ENCODE measurements at places on chromosomes 7 and 10. TPM values are rescaled to one million over a fixed set of nuclear protein-coding genes. Genes with fewer than 3 reads are reported as not detected.

Gene SPDYE1
- total RNA-seq = 0.18 TPM

DNA sequence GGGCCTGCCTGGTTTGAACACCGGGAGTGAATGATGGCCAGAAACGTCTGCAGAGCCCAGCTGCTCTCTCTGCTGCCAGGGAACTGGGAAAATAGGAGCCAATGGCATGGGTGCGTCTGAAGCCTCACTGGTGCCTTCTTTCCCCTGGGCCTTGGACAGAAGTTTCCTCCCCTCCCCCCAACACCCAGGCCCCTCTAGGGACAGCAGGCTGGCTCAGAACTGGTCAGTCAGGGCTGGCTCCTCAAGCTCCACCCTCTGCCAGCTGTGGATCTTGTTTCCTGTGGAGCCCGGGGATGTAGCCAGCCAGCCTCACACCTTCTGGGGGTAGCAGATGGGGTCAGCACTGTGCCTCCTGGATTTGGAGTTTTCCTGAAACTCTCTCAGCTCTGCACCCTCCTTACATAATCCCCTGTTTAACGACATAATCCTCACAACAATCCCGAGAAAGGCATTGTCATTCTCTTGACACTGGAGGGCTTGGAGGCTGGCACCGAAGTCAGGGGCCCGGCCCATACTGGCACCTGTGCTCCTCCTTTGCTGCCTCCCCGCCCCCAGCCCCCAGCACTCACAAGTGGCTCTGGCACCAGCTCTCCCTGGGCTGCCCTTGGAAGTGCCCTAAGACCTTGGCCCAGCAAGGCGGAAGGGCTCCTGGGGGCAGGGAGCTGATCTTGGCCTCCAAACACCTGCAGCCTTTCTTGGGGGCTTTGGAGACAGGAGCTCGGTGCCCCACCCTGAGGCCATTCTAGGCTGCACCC is 5.7 kb downstream of the LDB3 start:
- no peaks in the 10 kb centered on the region for H3K36me3 ChIP-seq
- no peaks in the 10 kb centered on the region for H3K27me3 ChIP-seq
- no peak for DNase-seq
- no peak overlapping the region for H3K4me3 ChIP-seq

- no peaks in the 10 kb centered on the region for H3K4me1 ChIP-seq
- H3K27ac ChIP-seq = no peak overlapping the region
- H3K36me3 ChIP-seq = no peaks in the 10 kb centered on the region
- DNase-seq = no peak
- no peaks in the 10 kb centered on the region for H3K27me3 ChIP-seq
Measured at GRCh38 chr7:23404546-23405239, 65.6 kb downstream of the IGF2BP3 start.

GRCh38 chr10:61329854-61330253 is 123.3 kb downstream of the TMEM26 start:
- H3K27ac ChIP-seq = no peak overlapping the region
- DNase-seq = no peak
- H3K36me3 ChIP-seq = no peaks in the 10 kb centered on the region
- H3K27me3 ChIP-seq = no peaks in the 10 kb centered on the region
- H3K4me3 ChIP-seq = no peak overlapping the region
- H3K4me1 ChIP-seq = no peaks in the 10 kb centered on the region

- DNase-seq = no peak
- H3K36me3 ChIP-seq = no peaks in the 10 kb centered on the region
- H3K27me3 ChIP-seq = no peaks in the 10 kb centered on the region
- no peak overlapping the region for H3K4me3 ChIP-seq
Measured at GRCh38 chr7:156157409-156158012, 345.2 kb upstream of the SHH start.

DNA sequence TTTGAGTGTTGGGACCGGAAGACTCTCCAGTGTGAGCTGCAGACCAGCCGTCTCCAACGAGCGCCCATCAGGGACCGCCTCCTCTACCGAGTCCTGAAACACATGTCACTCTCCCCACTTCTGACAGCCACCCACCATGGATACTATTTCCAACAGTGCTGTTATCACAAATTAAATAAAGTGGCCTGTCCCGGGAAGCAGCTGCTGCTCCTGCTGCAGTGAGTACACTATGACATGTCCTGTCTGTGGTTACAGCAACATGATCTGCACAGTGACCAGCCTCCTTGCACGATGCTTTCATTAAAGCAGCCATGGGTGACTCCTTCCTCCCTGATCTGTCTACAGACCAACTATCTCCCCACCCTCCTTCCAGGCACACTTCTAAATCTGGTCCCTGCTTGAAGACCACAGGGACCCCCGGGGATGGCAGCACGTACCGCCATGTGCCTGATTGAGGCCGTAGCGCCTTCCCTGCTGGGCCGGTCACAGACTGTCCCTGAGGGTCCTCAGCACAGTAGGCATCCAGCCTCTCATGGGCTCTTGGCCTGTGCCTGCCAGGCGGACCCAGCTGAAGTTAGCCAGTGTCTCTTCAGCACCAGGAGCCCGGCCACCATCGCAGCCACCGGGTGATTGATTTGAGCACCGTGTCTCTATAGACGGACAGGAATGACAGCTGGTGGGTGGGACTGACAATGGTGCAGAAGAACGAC is 58.8 kb downstream of the TCERG1L start:
- H3K36me3 ChIP-seq = no peaks in the 10 kb centered on the region
- H3K4me3 ChIP-seq = no peak overlapping the region
- H3K4me1 ChIP-seq = no peaks in the 10 kb centered on the region
- no peak overlapping the region for H3K27ac ChIP-seq
- DNase-seq = no peak
- no peaks in the 10 kb centered on the region for H3K27me3 ChIP-seq

DNA sequence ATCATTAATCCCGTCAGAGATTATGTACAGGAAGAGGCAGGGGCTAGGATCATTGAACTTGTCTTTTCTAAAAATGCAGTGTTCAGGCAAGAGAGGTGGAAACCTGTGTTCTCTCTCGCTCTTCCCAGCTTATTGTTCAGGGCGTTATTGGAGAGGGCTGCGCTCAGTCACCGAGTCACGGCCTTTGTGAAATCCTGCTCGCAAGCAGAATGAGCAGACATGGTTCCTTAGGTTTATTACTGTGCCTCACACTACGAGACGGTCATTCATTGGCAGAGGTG is 631 bp upstream of the PRKRIP1 start:
- H3K27me3 ChIP-seq = no peaks in the 10 kb centered on the region
- peaks cover 22% of the 10 kb centered on the region for H3K4me1 ChIP-seq
- peak overlapping the region; percentile 59 for H3K27ac ChIP-seq
- H3K4me3 ChIP-seq = peak overlapping the region; percentile 82
- DNase-seq = no peak

- H3K4me3 ChIP-seq = no peak overlapping the region
- no peaks in the 10 kb centered on the region for H3K36me3 ChIP-seq
- H3K27ac ChIP-seq = no peak overlapping the region
- H3K4me1 ChIP-seq = no peaks in the 10 kb centered on the region
- no peak for DNase-seq
- H3K27me3 ChIP-seq = no peaks in the 10 kb centered on the region
Measured at GRCh38 chr7:137753067-137753466, 93.7 kb downstream of the DGKI start.

Gene SKIDA1
- not detected for total RNA-seq

DNA sequence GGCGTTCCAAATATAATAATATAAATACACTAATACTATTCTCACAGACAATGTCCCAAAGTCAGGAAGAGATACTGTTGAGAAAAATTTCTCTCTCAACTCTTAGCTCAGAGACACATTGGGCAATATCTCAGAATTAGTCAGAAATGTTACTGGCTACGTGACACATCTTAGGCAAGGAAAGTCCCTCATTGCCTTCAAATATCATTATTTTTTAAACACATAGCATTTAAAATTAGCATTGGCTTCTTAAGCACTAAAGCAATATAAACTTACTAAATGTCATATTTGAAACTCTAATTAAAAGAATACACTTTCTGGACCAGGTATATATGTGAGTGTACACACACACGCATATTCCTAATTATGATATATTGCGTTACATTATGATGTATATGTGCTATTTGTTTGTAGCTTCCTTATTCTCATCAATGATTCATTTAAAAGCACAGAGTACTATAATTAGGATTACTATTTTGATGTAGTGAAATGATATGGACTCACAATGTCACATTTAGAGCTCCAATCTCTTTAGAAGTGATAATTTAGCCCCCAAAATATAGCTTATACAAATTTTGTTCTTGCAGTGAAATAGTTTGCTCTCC is 255.8 kb downstream of the TWIST1 start:
- no peaks in the 10 kb centered on the region for H3K27me3 ChIP-seq
- DNase-seq = no peak
- no peak overlapping the region for H3K4me3 ChIP-seq
- no peak overlapping the region for H3K27ac ChIP-seq

- DNase-seq = no peak
- H3K27ac ChIP-seq = no peak overlapping the region
- H3K27me3 ChIP-seq = no peaks in the 10 kb centered on the region
- no peaks in the 10 kb centered on the region for H3K36me3 ChIP-seq
- no peak overlapping the region for H3K4me3 ChIP-seq
- no peaks in the 10 kb centered on the region for H3K4me1 ChIP-seq
Measured at GRCh38 chr10:116430288-116430687, 2.6 kb downstream of the PNLIPRP3 start.

Gene CHN2
- total RNA-seq = 40.6 TPM

Gene ZCCHC24
- total RNA-seq = 4.0 TPM

DNA sequence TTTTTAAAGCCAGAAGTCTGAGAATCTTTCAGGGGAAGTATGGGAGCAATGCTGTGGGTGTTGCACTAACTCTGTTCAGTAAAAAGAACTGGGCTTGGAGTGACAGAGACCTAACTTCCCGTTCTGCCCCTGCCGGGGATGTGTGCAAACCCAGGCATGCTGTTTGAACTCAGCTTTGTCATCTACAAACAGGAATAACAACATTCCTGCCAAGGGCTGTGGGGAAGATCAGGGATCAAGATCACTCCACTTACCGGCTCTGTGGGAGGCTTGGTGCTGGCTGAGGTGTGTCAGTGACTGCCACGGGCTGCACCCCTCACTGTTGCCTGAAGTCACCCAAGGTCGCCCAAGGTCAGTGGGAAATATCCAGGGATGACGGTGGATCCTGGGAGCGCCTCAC is 23.1 kb upstream of the DRGX start:
- DNase-seq = no peak
- H3K4me1 ChIP-seq = no peaks in the 10 kb centered on the region
- no peak overlapping the region for H3K4me3 ChIP-seq
- H3K36me3 ChIP-seq = no peaks in the 10 kb centered on the region

DNA sequence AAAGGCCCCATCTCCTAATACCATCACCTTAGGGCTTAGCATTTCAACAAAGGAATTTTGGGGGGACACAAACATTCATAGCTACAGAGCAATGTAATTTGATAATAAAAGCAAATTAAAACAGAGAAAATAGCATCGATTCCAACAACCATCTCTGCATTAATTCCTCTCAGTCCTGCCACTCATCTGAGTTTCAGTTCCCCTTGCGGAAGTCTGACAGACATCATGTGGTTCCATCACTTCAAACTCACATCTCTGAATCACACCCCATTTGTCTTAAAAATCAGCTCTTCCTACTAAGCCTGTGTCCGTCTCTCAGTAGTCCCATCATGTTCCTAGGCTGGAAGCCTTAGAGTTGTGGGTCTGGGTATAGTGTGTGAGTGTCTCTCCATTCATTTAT is 3.6 kb downstream of the ADCK2 start:
- no peaks in the 10 kb centered on the region for H3K27me3 ChIP-seq
- DNase-seq = no peak
- peaks cover 31% of the 10 kb centered on the region for H3K4me1 ChIP-seq
- H3K4me3 ChIP-seq = no peak overlapping the region
- H3K36me3 ChIP-seq = peaks cover 11% of the 10 kb centered on the region

DNA sequence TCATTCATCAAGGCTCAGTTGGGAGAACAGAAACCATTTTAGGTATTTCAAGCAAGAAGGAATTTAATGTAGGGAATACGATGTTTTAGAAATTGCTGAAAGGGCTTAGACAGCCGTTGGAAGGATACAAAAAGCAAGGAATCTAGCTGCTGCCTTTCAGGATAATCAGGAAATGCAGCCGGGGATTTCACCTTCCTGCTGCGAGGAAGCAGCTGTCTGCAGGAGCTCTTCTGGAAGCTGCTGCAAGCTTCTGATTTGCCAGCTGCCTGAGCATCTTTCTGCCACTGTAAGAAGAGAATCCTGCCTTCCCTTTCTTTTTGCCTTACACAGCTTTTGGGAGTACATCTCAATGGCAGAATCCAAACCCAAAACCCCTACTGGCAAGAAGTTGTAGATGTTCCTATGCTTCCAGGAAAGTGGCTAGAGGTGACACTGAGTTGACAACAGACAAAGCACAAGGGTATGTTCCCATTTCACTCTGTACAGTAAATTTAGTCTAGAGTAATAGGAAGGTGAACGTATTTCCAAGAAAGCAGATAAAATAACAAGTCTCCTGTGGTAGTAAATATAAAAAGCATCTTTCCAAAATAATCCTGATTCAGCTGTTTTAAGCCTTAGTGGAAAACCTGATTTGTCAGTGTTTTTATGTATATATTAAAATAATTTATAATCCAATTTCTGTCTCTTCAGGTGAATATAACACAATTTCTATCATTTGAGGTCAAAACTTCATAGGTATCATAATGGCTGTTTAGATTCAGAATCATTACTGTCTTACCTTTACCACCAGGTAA is 148.4 kb upstream of the LRGUK start:
- no peaks in the 10 kb centered on the region for H3K4me1 ChIP-seq
- H3K27me3 ChIP-seq = no peaks in the 10 kb centered on the region
- no peak overlapping the region for H3K27ac ChIP-seq
- H3K4me3 ChIP-seq = no peak overlapping the region
- no peak for DNase-seq
- H3K36me3 ChIP-seq = no peaks in the 10 kb centered on the region

- no peaks in the 10 kb centered on the region for H3K36me3 ChIP-seq
- H3K4me3 ChIP-seq = no peak overlapping the region
- peaks cover 20% of the 10 kb centered on the region for H3K4me1 ChIP-seq
- no peak overlapping the region for H3K27ac ChIP-seq
Measured at GRCh38 chr10:100735337-100736143, 9.8 kb upstream of the PAX2 start.

DNA sequence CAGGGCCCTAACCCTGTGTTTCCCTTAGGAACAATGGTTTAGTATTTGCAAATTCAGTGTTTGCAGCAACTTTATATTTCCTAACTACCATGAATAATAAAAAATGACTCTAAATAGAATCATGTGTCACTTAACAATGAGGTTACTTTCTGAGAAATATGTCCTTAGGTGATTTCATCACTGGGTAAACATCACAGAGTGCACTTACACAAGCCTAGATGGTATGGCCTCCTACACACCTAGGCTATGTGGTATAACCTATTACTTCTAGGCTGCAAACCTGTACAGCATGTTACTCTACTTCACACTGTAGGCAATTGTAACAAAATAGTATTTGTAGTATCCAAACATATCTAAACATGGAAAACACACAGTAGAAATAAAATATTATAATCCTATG is 1174.6 kb upstream of the LRRTM3 start:
- H3K27ac ChIP-seq = no peak overlapping the region
- no peaks in the 10 kb centered on the region for H3K4me1 ChIP-seq
- H3K27me3 ChIP-seq = no peaks in the 10 kb centered on the region
- no peak overlapping the region for H3K4me3 ChIP-seq
- DNase-seq = no peak

Gene ASZ1
- total RNA-seq = not detected

Gene NEUROG3
- not detected for total RNA-seq

Data from natural killer cell (primary cell).